ENCODE measurements at places on chromosomes 12 and 14.

GRCh38 chr12:14803830-14804160, 325 bp downstream of the C12orf60 start:
- no peak for DNase-seq

DNA sequence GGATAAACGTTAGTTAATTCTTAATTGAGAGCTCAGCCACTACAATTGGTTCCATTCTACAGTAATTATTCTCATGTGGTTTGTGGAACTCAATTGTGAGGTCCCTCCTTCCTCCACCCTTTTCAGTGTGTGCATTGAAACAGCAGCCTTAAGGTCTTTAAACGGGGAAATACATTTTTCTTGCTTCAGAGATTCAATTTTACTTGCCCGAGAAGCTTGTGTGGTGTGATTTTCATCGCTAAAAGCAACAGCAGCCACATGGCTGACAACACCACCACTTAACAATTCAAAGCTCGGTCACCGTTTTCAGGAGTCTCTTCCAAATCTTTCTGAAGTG, 733 bp upstream of the PPFIBP1 start:
- no peak for DNase-seq

DNA sequence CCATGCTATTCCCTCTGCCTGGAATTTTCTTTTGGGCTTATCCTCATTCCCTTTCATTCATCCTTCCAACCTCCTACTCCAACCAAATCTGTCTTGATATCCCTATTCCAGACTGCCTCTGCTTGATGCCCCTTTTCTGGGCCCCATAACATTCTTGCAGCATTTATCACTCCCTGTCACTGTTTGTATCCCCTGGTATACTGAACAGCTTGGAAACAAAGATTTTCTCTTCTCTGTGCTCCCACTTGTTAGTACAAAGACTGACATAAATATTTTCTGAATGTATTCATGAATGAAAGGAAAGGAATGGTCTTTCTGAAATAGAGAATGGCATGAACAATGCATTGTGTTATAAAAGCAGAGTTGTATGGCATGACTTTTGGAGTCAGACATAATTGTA, 7.5 kb downstream of the IRAK4 start:
- peak; percentile 29 for DNase-seq

DNA sequence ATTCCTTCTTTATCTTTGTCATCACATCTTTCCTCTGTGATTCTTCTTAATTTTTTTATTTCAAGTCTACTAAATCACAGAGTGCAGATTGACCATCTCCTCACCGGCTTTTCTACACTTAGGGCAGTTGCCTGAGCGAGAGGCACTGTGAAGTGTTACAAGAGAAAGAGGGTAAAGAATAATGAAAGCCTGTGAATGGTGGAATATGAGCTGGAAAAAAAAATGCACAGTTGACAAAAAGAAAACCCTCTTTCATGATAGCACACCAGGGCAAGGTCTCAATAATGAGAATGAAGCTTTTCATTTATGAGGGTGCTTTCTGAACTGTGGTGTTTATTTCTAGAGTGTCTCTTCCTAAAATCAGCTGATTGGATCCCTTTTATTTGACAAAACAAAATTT, 106.2 kb upstream of the PDE3A start:
- DNase-seq = no peak

GRCh38 chr14:83282706-83283105, 1749.1 kb upstream of the SEL1L start:
- DNase-seq = no peak

- no peak for DNase-seq
Measured at GRCh38 chr14:71907793-71908515, 24.3 kb upstream of the RGS6 start.

DNA sequence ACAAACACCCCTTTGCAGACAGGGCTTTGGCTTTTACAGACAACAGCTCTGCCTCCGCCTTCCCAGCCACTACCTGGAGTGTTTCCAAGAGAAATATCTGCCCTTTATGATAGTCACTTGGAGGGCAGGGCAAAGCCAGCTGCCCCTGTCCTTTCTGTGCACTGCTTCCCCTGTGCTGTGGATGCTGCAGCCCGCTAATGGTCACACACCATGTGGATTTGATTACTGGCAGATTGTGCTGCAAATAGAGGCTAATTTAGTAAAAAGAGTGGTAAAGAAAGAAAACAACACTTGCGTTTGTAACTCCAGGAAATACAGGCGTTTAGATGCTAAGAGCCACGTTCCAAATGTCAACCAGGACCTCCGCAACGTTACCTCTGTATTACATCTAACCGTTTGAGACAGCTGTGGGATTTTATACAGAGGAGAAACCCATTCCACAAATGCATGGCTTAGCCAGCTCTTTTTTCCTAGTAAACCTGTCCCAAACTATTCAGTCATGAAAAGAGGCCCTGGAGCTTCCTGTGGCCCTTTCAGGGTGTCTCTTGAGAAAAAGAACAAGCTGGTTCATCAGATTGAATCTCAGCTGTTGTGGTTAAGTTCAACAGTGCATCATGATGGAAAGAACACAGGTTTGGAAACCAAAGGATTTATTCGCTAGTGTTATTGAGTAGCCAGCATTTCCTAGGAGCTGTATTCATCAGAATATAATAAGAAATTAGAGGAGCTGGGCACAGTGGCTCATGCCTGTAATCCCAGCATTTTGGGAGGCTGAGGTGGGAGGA, 30.1 kb upstream of the PWP1 start:
- no peak for DNase-seq

DNA sequence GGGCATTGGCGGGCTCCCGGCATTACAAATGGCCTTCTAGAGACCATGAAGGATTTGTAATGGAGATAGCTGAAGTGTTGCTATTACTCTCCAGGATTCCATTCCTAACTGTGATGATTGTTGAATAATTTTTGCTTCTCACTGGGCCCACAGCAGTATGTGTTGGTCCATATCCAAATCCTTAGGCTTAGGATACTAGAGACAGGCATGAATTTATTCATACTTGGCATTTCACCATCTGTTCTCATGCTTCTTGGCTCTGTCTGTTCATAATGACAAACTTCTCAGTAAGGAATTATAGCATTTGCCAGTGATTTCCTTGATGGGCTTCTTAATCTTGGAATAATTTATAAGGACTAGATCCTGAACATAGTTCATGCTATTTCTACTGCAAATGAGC, 832.9 kb downstream of the C12orf50 start:
- DNase-seq = no peak

GRCh38 chr14:88184956-88185355, 138.1 kb downstream of the KCNK10 start:
- DNase-seq = no peak

DNA sequence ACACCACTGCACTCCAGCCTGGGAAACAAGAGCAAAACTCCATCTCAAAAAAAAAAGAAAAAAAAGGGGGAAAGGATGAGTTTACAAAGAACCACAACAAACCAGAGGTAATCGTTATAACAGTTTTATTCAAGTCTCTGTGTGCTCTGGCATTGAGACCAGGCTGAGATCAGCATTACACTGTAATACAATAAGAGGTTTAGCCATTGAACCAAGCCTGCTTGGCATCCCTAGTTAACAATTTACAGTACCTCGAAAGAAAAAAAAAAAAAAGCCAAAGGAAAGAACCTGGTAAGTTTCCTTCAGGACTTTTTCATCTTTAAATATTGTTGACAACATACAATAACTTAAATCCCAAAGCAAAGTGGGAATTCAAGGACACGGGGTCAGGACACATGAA, 80.7 kb downstream of the TTC9 start:
- DNase-seq = no peak

GRCh38 chr14:29078810-29079522, 312.4 kb downstream of the FOXG1 start:
- DNase-seq = no peak

DNA sequence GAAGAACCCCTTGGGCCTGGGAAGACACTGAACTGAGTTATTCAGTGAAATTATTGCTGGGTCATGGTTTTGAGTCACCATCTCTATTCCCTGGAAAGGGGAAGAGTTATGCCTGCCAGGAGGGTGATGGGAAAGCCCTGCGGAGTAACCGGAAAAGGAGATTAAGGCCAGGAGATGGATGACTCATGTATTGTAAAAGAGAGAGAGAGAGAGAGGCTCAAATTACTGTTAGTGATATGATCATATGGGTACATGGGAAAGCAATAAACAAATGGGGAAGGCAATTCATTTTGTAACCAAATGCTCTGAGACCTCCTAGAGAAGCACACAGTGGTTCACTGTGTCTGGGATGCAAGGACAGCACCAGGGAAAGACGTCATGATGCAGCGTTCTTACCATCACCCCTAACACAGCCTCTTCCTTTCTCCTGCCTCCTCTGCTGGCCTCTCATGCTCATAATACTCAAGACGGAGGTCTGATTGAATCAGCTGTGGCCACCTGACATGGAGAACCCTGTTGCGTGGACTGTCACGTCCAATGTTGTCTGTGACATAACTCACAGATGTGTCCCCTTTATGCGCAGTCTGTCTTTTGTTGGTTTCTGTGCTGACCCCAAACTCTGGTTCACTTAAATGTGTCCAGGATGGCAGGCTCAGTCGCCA, 243.7 kb downstream of the TMEM132D start:
- DNase-seq = no peak

GRCh38 chr12:2083561-2083960, 30.8 kb downstream of the CACNA1C start:
- DNase-seq = no peak

GRCh38 chr12:65465766-65466547, 187.5 kb downstream of the MSRB3 start:
- DNase-seq = no peak

DNA sequence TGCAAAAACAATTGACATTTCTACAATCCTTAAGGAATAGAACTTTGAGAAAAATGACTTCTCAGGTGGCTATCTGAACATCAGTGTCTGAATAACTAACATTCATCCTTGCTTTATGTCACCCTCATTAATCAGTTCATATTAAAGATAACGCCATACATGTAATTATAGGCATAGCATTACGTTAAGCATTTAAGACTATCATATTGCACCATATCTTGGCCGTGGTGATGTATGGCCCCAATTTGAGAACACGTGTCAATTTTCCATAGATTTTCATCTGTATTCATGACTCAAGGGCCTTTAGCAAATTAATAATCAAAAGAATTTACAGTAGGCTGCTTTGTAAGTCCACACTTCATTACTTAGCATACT, 81.6 kb downstream of the SPTSSA start:
- no peak for DNase-seq

DNA sequence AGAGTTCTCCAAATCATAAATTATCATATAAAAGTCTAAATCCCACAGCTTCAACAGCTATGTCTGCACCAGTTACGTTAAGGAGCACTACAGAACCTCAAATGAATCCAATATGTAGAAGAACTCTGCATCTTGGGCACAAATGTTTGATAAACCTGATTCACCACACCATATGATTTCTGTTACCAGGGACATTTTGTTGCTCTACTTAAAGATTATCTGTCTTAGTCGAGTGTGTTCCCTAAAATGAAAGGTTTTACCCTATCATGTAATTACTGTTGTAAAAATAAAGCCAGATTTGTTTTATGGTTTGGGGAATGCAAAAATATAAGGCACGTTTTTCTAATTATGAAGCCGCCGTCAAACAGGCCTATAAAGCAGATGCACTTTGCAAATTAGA, 363.1 kb downstream of the EGLN3 start:
- DNase-seq = no peak

GRCh38 chr14:36383767-36384431, 63.5 kb upstream of the MBIP start:
- peak; percentile 13 for DNase-seq
